ENCODE measurements at places on chromosomes 7 and 10. TPM values are rescaled to one million over a fixed set of nuclear protein-coding genes. Genes with fewer than 3 reads are reported as not detected.

The BTBD16 gene
- total RNA-seq, result not detected

The LRRD1 gene
- not detected for total RNA-seq

The ZFYVE27 gene
- total RNA-seq, result 13.7 TPM

The PIP gene
- not detected for total RNA-seq

The ACTL6B gene
- not detected for total RNA-seq

The GALNT17 gene
- 23.0 TPM for total RNA-seq

The STOX1 gene
- total RNA-seq, result 53.9 TPM

DNA sequence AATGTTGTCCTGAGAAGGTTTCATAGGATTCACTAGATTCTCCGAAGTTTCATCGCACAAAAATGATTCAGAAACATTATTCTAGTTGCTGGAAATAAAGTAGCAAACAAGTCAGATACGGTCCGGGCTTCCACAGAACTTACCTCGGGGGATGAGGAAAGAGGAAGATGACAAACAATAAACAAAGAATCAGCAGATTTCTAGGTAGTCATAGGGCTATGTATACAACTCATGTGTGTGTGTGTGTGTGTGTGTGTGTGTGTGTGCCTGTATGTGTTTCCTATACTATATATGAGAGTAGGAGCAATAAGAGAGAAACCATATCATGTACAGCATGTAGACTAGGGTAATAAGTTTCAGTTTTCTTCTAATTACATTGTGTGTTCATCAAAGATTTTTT is 16.5 kb downstream of the TMEM236 start:
- H3K27me3 ChIP-seq, result peaks cover 3% of the 10 kb centered on the region
- no peaks in the 10 kb centered on the region for H3K4me1 ChIP-seq
- DNase-seq, result no peak

DNA sequence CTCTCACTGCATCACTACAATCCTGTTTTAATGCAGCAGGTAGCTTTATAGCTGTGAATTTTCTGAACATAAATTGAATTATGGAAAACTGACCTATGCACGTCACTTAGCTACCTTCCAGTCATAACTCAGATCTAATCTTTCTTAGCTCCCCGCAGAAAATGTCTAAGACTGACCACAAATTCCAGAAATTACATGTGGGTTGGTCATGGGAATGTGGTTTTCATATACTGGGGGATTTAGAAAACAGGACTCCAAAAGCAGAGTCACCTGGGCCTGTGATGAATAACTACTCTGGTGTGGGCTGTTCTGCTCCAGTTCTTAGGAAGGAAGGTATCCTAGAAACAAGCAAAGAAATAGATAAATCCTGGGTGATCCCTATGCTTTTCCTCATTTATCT is 178.4 kb upstream of the LRRTM3 start:
- H3K4me1 ChIP-seq, result no peaks in the 10 kb centered on the region
- no peaks in the 10 kb centered on the region for H3K36me3 ChIP-seq
- DNase-seq, result no peak
- H3K4me3 ChIP-seq, result no peak overlapping the region
- H3K27ac ChIP-seq, result no peak overlapping the region

DNA sequence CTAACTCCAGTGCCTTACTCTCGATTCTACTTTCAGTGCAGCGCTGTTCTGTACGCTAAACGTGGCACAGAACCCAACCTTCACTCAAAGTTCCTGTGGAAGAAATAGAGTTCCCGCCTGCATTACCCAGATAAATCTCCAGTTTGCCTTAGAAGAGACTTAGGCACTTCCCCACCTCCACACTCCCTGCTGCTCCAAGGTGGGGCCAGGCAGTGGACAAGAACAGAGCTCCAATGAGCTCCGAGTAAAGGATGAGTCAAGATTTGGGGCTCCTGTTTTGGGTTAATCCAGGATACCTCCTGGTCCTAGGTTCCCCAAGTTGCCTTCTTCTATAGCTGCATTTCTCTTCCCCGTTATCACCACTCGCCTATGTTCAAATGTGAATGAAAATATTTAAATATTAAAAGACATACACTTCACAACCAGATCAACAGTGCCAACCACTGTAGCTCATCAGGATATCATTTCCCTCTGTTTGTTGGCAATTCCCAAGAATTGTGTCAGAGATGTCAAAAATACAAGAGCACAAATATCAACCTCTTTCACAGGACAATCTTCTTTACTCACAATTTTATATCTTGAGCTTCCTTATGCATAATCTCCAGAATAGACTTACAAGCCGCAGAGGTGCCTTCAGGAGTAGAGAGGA is 48.0 kb downstream of the MALSU1 start:
- peaks cover 19% of the 10 kb centered on the region for H3K36me3 ChIP-seq
- H3K4me1 ChIP-seq, result peaks cover 50% of the 10 kb centered on the region
- H3K27me3 ChIP-seq, result no peaks in the 10 kb centered on the region
- no peak overlapping the region for H3K4me3 ChIP-seq
- no peak overlapping the region for H3K27ac ChIP-seq

- no peak overlapping the region for H3K4me3 ChIP-seq
- no peak for DNase-seq
- no peaks in the 10 kb centered on the region for H3K36me3 ChIP-seq
- no peaks in the 10 kb centered on the region for H3K27me3 ChIP-seq
Measured at GRCh38 chr7:74362266-74362665, 73.1 kb downstream of the CLIP2 start.

- H3K36me3 ChIP-seq, result no peaks in the 10 kb centered on the region
- H3K27me3 ChIP-seq, result no peaks in the 10 kb centered on the region
- DNase-seq, result no peak
- H3K27ac ChIP-seq, result no peak overlapping the region
Measured at GRCh38 chr10:45557275-45557905, 115.2 kb downstream of the ZFAND4 start.

- H3K36me3 ChIP-seq, result no peaks in the 10 kb centered on the region
- H3K4me1 ChIP-seq, result peaks cover 8% of the 10 kb centered on the region
- H3K4me3 ChIP-seq, result no peak overlapping the region
- H3K27ac ChIP-seq, result no peak overlapping the region
- no peak for DNase-seq
- H3K27me3 ChIP-seq, result no peaks in the 10 kb centered on the region
Measured at GRCh38 chr10:85789982-85790789, 576.4 kb downstream of the GRID1 start.

- no peak for DNase-seq
- no peaks in the 10 kb centered on the region for H3K4me1 ChIP-seq
- no peaks in the 10 kb centered on the region for H3K36me3 ChIP-seq
Measured at GRCh38 chr7:136002802-136003201, 25.6 kb upstream of the MTPN start.

DNA sequence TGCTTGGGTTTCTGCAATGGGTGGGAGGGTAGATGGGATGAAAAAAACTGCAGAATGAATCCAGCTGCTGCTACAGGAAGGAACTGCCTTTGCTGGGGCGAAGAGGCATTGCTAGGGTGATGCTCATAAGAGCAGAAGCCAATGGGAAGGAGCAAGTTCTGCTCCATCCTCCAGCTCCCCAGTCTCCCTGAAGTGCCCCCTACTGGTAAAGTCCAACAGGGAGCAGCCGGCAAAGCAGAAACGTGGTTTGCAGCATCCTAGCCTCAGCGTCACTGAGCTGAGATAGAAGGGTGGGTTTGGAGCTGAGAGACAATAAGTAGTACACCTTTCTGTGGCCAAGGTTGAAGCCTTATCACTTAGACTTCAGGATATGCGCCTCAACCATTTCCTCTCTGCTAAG is 220.5 kb downstream of the CCSER2 start:
- peak; percentile 30 for DNase-seq
- no peaks in the 10 kb centered on the region for H3K36me3 ChIP-seq
- H3K27me3 ChIP-seq, result no peaks in the 10 kb centered on the region
- no peaks in the 10 kb centered on the region for H3K4me1 ChIP-seq
- no peak overlapping the region for H3K27ac ChIP-seq
- no peak overlapping the region for H3K4me3 ChIP-seq

GRCh38 chr7:80134115-80134535 is 506 bp upstream of the GNAI1 start:
- H3K27me3 ChIP-seq, result no peaks in the 10 kb centered on the region
- H3K4me1 ChIP-seq, result peaks cover 32% of the 10 kb centered on the region
- H3K27ac ChIP-seq, result peak overlapping the region; percentile 30
- no peak for DNase-seq

DNA sequence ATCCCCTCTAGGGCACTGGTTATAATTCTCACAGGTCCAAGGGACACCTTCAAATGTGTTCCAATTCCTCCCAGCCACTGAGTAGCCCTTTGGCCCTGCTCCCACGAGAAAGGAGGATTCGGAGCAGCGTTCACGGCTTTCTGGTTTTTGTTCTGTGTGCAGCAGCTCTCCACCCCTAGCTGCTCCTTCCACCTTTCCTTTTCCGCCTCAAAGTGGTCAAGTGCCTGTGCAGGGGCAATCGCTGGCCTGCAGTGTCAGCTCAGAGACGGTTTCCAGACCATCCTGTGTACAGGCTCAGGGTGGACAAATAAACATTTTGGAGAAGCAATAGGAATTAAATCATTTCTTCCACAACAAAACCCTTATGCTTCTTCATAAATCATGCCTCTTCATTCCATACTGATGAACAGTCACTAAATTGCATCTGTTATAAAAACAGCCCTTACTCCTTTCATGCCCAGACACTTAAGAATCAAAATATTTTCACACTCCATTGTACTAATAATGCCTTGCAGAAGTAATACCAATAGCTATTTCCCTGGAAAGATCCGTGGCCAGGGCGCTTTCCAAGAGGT is 1.1 kb downstream of the KIAA1549 start:
- no peaks in the 10 kb centered on the region for H3K36me3 ChIP-seq
- peaks cover 34% of the 10 kb centered on the region for H3K4me1 ChIP-seq
- H3K4me3 ChIP-seq, result peak overlapping the region; percentile 64
- H3K27me3 ChIP-seq, result peaks cover 44% of the 10 kb centered on the region
- H3K27ac ChIP-seq, result no peak overlapping the region

- H3K27me3 ChIP-seq, result no peaks in the 10 kb centered on the region
- no peak for DNase-seq
- no peak overlapping the region for H3K27ac ChIP-seq
- H3K36me3 ChIP-seq, result no peaks in the 10 kb centered on the region
Measured at GRCh38 chr7:144494355-144494754, 90.9 kb upstream of the NOBOX start.

- H3K27ac ChIP-seq, result no peak overlapping the region
- no peak for DNase-seq
Measured at GRCh38 chr10:49296382-49296781, 2.6 kb upstream of the C10orf71 start.

DNA sequence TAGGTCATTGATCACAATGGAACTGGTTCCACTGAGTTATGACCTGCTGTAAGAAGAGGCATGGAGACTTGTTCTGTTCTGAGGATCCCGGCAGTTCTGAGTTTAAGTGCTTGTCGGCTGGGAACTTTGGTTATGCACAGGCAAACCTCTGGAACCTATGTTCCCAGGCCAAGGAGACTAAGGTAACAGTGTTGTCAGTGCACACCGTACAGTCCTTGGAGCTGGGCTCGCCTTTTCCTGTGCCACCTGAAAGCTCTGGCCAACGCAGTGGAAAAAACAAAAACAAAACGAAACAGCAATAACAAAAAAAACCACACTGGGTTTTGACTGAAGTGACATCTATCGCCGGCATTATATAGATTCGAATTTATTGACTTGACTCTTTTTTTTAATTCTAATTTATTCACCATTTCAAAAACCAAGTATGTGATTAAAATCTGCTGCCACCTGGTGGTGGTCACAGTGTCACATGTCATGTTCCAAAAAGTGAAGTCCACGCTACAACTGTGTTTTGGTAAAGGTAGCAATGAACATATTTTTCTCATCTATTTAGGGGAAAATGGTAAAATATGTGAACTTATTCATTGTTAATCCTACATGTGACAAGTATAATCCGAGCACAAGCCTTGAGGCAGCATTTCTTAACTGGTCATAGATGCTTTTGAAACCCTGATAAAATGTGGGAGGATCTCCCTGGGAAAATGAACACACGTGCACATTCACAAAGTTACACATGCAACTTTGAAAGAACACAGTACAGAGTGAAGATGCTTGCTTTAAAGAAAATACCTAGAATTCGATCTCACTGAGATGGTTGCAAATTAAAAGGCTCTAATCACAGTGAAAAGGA is 113.8 kb upstream of the PPP2R2D start:
- H3K4me1 ChIP-seq, result no peaks in the 10 kb centered on the region
- H3K27me3 ChIP-seq, result no peaks in the 10 kb centered on the region
- H3K4me3 ChIP-seq, result no peak overlapping the region
- DNase-seq, result peak; percentile 70
- H3K27ac ChIP-seq, result no peak overlapping the region

DNA sequence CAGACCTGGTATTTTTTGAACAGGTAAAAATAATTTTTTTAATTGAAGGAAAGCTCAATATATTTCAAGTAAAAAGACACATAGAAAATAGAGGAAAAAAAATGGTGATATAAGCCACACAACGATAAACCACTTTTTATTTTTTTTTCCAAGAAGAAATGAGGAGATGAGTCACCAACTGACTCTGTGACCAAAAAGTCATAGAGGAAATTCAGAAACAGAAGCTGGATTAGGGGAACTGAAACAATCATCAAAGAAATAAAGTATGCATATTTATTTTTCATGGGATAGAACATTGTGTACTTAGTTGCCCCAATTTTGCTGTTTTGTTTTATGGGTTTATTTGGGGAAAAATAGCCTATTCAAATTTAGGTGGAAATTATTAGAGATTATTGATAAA is 176.8 kb upstream of the AGR3 start:
- H3K4me3 ChIP-seq, result no peak overlapping the region
- H3K36me3 ChIP-seq, result no peaks in the 10 kb centered on the region
- no peaks in the 10 kb centered on the region for H3K4me1 ChIP-seq
- no peaks in the 10 kb centered on the region for H3K27me3 ChIP-seq

DNA sequence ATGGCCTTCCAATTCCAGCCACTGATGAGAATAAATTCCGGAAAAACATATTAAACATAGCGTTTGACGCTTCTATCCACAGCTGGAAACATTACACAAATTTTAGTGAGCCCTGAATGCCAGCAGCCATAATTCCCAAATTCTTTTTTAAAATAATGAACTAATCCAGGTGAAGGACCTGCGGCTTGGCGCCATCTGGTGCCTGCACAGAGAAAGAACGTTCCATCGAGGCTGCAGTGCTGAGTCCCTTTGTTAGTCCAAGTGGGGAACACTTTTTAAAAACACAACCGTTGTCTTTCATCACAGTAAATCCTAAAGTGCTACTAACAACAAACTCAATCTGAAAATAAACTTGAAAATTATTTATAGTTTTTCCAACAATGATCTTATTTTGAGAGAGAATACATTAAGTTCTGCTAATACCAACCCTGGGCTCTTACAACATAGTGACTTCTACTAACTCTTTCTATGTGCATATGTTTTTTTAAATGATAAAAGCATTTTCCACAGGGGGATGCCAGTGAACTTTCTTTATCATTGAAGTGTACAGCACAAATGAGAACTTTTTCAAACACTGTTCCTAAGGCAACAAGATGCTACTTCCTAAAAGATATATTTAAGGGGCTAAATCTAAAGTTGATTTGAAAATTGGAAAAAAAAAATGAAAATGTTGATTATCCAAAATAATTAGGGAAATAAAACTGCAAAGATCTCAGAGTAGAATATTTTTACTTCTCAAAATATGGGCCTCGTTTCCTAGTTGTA is 166.9 kb upstream of the RNF32 start:
- no peak overlapping the region for H3K27ac ChIP-seq
- H3K4me1 ChIP-seq, result peaks cover 11% of the 10 kb centered on the region
- no peaks in the 10 kb centered on the region for H3K36me3 ChIP-seq
- no peaks in the 10 kb centered on the region for H3K27me3 ChIP-seq
- DNase-seq, result peak; percentile 67
